Stimulated activated CD4-positive, alpha-beta T cell treated with anti-CD3 and anti-CD28 coated beads, TNF-alpha, amount 100 ng/mL, for 1 hour (primary cell): ENCODE measurements at places on chromosomes 4 and X.

DNA sequence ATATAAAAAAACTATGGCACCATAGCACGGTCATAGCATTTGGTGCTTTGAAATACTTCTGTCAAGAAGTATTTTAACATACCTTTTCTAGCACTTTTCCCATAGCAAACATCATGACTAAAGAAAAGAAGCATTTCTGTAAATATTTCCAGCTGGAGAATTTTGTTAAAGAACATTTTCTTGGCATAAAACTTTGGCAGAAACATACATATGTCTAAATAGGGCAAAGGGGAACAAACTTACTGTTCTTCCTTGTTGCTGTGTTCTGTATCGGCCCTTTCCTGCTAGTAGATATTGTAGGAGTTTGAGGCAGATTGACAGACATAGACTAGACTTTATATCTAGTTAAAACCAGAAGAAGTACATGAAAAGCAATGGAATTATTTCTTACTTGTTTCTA lies 2368.5 kb downstream of the PCDH7 start:
- no peak for DNase-seq

DNA sequence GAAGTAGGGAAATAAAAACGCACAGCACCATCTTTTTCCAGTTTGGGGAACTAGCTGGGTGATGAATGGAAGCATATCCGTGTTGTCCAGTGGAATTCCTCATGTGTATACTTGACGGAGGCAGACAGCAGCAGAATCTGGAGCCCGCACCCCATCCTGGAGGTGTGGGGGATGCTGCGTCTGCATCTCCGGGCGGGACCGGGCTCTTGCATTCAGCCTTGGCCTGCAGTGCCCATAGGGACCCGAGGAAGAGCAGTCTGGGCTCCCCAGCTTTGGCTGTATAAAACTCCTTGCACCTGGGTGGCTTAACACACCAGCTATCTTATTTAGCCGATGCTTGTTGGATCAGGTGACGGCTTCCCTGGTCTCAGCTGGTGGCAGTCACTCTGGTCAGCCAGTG lies 39.7 kb upstream of the LRPAP1 start:
- no peak for DNase-seq

GRCh38 chrX:71532753-71533425 lies at the start of gene OGT:
TSS of gene OGT (plus strand) at chrX:71533104. CDS start at chrX:71533300, 196 bp downstream.
- peak; percentile 82 for DNase-seq

GRCh38 chr4:40227284-40227683 lies 30.5 kb downstream of the RHOH start:
- DNase-seq, result no peak

GRCh38 chr4:109154424-109154823 lies 148.0 kb downstream of the COL25A1 start:
- no peak for DNase-seq

- no peak for DNase-seq
Observed at GRCh38 chr4:1038948-1039492, 27.6 kb downstream of the FGFRL1 start.

DNA sequence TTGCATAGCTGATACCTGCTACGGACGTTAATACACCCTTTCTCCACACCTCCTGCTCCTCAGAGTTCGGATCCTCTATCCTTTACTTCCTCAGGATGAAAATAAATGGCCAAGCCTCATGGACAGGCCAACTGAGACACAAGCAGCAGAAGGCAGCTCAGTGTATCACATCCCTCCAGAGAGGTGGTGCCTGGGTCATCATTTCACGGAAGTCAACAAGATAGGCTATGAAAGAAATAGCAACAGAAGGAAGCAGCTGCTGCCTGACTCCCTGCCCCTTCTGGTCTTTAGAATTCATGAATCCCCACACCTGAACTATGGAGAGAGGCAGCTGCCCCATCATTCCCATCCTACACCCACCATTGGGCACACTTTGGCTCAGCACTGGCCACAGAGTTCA lies 267.1 kb upstream of the ETNPPL start:
- no peak for DNase-seq

DNA sequence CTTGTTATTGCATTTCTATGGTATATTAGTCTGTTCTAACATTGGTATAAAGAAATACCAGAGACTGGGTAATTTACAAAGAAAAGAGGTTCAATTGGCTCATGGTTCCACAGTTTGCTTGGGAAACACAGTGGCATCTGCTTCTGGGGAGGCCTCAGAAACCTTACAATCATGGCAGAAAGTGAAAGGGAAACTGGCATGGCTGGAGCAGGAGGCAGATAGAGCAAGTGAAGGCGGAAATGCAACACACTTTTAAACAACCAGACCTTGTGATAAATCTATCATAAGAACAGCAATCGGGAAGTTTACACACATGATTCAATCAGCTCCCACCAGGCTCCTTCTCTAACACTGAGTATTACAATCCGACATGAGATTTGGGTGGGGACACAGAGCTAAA lies 346.6 kb upstream of the GNPDA2 start:
- no peak for DNase-seq

- no peak for DNase-seq
Observed at GRCh38 chrX:6777238-6778002, 242.5 kb upstream of the VCX3A start.

DNA sequence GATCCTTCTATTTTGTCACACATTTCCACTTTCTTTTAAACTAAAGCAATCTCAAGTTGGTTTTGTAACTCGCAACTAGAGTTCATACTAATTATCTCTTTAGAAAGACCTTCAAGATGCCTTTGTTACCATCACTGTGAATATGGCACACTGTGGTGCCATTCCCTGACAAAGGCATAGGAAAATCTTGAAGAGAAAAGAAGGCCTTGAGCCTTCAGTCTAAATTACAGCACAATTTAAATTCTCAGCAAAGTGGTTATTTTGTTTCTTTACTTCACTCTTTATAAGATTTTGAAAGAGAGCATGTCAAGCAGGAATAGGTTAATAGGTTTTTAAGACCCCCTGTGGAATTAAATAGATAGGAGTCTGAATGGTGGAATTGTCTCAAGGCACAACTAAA lies 89.0 kb upstream of the BANK1 start:
- DNase-seq, result no peak

DNA sequence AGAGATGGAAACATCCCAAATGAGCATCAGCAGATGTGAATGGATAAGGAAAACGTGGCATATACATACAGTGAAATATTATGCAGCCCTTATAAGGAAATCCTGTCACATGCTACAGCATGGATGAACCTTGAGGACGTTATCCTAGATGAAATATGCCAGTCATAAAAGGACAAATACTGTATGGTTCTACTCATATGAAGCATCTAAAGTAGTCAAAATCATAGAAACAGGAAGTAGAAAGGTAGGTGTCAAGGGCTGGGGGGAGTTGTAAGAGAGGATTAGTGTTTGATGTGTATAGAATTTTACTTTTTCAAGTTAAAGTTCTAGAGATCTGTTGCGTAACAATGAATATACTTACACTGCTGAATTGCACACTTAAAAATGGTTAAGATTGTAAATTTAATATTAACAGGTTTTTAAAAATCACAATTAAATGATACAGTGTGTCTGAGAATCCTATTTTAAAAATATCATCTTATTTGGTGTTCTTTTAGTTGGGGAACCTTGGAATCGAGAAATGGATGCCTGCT lies 58.5 kb downstream of the KDM6A start:
- no peak for DNase-seq
